ENCODE measurements at places on chromosomes 13 and 19. TPM values are rescaled to one million over a fixed set of nuclear protein-coding genes. Genes with fewer than 3 reads are reported as not detected.

DNA sequence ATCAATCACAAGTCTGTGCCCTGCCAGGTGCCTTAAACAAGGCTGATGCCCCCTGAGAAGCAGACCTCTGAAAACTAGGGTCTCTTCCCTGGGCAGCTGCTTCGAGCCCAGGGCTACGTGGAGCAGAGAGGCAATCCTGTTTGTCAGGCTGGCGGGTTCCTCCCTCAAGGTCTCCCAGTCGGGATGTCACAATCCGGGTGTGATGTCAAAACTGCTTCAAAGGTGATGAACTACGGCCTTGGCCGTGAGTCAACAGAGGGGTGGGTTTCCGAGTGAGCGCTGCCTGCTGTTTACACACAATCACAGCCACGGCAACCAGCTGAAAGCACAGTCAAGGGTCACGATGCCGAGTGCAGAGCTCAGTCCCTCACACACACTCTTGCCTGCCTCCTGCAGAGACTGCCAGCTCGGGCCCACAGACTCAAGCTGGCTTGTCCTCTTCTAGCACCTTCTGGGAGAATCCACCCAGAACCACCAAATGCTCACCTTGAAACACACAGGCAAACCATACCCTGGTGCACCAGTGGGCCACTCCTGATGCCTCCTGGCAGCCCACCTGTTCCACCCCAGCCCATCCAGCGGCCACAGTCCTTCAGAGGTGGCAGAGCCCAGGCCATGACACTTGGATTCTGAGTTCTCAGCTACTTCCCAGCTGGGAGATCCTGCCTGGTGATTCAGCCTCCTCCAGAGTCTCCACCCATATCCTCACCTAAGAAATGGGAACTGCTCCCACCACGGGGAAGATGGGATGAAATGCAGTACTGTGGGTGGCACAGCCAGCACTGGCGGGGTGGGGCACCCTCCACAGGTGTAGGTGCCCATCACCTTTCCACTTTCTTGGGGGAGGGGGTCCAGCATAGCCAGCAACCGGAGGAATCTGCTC, 6.8 kb downstream of the ELL start:
- no peaks in the 10 kb centered on the region for H3K27me3 ChIP-seq
- no peak for DNase-seq
- H3K4me1 ChIP-seq = peaks cover 96% of the 10 kb centered on the region
- H3K36me3 ChIP-seq = no peaks in the 10 kb centered on the region

GRCh38 chr13:59452189-59452890, 711.4 kb downstream of the DIAPH3 start:
- H3K27ac ChIP-seq = no peak overlapping the region
- H3K4me3 ChIP-seq = no peak overlapping the region
- H3K36me3 ChIP-seq = no peaks in the 10 kb centered on the region
- no peak for DNase-seq
- H3K27me3 ChIP-seq = no peaks in the 10 kb centered on the region

- no peaks in the 10 kb centered on the region for H3K36me3 ChIP-seq
- H3K4me3 ChIP-seq = no peak overlapping the region
- no peaks in the 10 kb centered on the region for H3K27me3 ChIP-seq
Measured at GRCh38 chr19:292951-293350, 1.7 kb upstream of the PLPP2 start.

GRCh38 chr19:11356676-11357550, 1.7 kb downstream of the PLPPR2 start:
- H3K36me3 ChIP-seq = no peaks in the 10 kb centered on the region
- no peak for DNase-seq
- peaks cover 32% of the 10 kb centered on the region for H3K4me1 ChIP-seq
- H3K27me3 ChIP-seq = no peaks in the 10 kb centered on the region
- H3K27ac ChIP-seq = no peak overlapping the region

- H3K27me3 ChIP-seq = no peaks in the 10 kb centered on the region
- H3K4me1 ChIP-seq = peaks cover 13% of the 10 kb centered on the region
- no peak overlapping the region for H3K27ac ChIP-seq
- peak overlapping the region; percentile 14 for H3K4me3 ChIP-seq
Measured at GRCh38 chr13:28099396-28100149, 803 bp downstream of the FLT3 start.

GRCh38 chr13:95741584-95742563, 64.9 kb downstream of the DNAJC3 start:
- H3K4me3 ChIP-seq = no peak overlapping the region
- no peak overlapping the region for H3K27ac ChIP-seq
- no peaks in the 10 kb centered on the region for H3K27me3 ChIP-seq

GRCh38 chr13:49840266-49840665, 47.8 kb upstream of the KPNA3 start:
- no peaks in the 10 kb centered on the region for H3K27me3 ChIP-seq
- no peak overlapping the region for H3K27ac ChIP-seq
- H3K36me3 ChIP-seq = no peaks in the 10 kb centered on the region
- no peaks in the 10 kb centered on the region for H3K4me1 ChIP-seq
- DNase-seq = no peak

DNA sequence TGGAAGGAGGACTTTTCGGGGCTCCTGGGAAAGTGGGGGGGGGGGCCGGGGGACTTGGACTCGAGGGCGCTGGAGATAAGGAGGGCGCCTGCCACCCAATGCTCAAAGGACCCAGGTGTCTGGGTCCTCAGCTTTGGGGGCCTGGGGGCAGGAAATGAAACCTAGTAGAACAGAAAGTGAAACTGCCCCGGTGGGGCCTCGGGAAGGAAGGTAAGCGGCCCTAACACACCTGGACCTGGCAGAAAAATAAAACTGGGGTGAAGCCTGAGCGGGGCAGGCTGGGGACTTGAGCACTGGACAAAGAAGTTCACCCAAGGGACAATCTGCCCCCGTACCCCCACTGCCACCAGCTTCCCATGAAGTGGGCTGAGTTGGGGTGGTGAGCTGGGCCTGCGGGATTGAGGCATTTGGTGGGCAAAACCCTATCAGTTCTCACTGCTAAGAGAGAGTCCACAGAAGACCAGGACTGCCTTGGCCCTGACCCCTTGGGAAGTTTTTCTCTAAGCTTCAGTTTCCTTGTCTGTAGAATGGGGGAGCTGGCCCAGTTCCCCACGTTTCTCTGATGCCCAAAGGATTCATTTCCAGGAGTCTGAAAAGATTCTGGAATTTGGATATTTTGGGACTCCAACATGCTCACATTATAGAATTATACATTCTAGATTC, 2.3 kb downstream of the PRKD2 start:
- peaks cover 7% of the 10 kb centered on the region for H3K36me3 ChIP-seq
- H3K4me3 ChIP-seq = peak overlapping the region; percentile 80
- H3K4me1 ChIP-seq = peaks cover 34% of the 10 kb centered on the region
- peak overlapping the region; percentile 96 for H3K27ac ChIP-seq
- no peak for DNase-seq

DNA sequence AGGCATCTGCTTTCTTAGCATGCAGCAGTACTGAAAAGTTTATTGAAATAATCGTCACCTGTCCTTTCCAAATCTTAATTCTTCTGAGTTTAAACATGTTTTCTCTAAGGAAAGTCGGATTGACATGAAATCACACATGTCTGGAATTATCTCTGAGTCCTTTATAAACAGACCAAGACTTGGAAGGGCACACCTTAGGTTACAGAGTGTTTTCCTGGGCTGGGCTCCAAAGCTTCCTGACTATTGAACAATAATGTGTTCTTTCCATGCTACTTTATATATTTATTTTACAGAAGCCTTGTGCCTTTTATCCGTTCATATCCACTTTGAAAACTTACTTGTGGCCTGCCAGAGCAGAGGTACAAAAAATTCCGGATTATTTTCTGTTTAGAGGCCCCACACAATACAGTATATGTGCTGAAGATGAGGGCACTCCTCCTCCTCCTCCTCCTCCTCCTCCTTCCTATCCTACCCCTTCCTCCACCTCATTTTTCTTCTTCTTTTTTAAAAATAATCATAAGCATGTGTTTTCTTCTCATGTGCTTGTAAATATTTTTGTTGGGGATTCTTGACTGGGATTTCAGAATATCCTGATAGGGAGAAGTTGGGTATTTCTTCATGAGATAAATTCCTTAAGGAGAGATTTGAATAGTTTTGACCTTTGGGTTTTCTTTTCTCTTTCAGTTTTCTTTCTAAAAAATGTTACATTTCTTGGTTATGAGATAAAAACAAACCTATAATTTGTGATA, 52.3 kb downstream of the LRCH1 start:
- no peak overlapping the region for H3K4me3 ChIP-seq
- H3K27ac ChIP-seq = peak overlapping the region; percentile 59
- no peaks in the 10 kb centered on the region for H3K27me3 ChIP-seq
- H3K36me3 ChIP-seq = no peaks in the 10 kb centered on the region
- DNase-seq = no peak
- peaks cover 86% of the 10 kb centered on the region for H3K4me1 ChIP-seq

- H3K27ac ChIP-seq = no peak overlapping the region
- H3K27me3 ChIP-seq = no peaks in the 10 kb centered on the region
- H3K36me3 ChIP-seq = peaks cover 12% of the 10 kb centered on the region
- DNase-seq = no peak
- no peak overlapping the region for H3K4me3 ChIP-seq
Measured at GRCh38 chr19:48705431-48705830, 9.7 kb downstream of the FUT2 start.

DNA sequence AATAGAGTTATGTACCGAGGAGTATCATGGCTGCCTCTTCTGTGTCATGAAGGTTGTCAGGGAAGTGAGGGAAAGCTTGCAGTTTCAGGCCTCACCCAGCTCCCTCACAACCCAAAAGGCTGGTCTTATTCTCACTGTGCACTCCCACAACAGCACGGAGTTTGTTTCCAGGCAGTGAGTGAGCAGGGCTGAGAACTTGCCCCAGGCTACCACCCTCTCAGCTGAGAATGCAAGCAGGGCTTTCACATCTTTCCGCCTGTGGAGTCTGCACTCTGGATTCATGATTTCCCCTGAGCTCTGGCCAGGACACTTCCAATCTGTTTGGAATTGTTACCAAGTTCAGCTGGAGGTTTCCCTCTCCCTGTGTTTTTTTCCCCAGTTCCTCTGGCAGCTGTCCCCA, 2284.7 kb upstream of the PCDH20 start:
- no peaks in the 10 kb centered on the region for H3K36me3 ChIP-seq
- H3K4me1 ChIP-seq = no peaks in the 10 kb centered on the region
- H3K27me3 ChIP-seq = no peaks in the 10 kb centered on the region
- H3K4me3 ChIP-seq = no peak overlapping the region
- H3K27ac ChIP-seq = no peak overlapping the region

DNA sequence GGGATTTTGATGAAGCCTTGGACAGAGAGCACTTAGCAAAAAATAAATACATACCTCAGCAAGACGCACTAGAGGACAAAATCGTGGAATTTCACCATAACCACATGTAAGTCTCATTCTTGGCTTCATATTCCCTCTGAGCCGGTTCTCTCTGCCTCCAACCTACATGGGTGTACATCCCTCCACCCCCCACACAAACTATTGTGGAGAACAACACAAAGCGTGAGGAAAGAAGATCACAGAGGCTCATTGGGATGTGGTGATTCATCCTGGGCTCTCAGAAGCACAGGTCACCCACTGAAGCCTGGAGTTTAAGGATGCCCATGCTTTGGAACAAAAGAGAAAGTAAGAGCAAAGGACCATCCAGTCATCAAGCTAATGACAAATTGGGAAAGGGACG, 192.2 kb downstream of the STK24 start:
- no peaks in the 10 kb centered on the region for H3K36me3 ChIP-seq
- H3K4me3 ChIP-seq = no peak overlapping the region
- H3K4me1 ChIP-seq = no peaks in the 10 kb centered on the region
- no peak overlapping the region for H3K27ac ChIP-seq

DNA sequence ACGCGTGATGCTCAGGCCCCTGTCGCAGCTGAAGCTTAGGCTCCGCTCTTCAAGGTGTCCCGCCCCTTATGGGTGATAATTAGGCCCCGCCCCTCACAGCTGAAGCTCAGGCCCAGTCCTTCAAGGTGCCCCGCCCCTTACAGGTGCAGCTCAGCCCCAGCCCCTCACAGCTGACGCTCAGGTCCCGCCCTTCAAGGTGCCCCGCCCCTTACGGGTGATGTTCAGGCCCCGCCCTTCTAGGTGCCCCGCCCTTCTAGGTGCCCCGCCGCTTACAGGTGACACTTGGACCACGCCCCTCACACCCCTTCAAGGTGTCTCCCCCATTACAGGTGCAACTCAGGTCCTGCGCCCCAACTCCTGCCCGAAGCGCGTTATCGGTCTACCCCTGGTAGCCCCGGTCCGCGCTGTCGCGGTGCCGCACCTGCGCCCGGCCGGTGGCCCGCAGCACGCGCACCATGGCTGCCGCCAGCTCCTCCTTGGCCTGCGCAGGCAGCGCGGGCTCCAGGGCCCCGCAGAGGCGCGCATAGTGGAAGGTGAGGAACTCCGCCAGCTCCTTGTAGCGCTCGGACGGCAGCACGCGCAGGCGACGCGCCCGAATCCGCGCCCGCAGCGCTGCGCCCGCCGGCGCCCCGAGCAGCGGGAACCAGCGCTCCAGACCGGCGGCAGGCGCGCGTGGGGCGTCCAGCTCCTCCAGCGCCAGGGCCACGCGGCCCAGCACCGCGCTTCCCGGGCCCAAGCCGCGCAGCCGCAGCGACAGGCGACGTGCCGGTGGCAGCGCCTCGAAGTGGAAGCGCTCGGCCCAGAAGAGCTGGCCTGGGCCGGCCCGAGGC, 7.3 kb downstream of the RASAL3 start:
- no peaks in the 10 kb centered on the region for H3K36me3 ChIP-seq
- H3K27me3 ChIP-seq = no peaks in the 10 kb centered on the region
- H3K4me3 ChIP-seq = peak overlapping the region; percentile 25
- no peak for DNase-seq
- peaks cover 32% of the 10 kb centered on the region for H3K4me1 ChIP-seq

GRCh38 chr13:30466841-30467252, 1.1 kb upstream of the HMGB1 start:
- DNase-seq = no peak
- no peak overlapping the region for H3K27ac ChIP-seq
- no peak overlapping the region for H3K4me3 ChIP-seq
- no peaks in the 10 kb centered on the region for H3K36me3 ChIP-seq
- H3K4me1 ChIP-seq = peaks cover 27% of the 10 kb centered on the region

GRCh38 chr13:106369858-106370257, 165.6 kb downstream of the EFNB2 start:
- H3K27ac ChIP-seq = no peak overlapping the region
- H3K36me3 ChIP-seq = no peaks in the 10 kb centered on the region
- DNase-seq = no peak

GRCh38 chr13:30382836-30383525, 39.3 kb upstream of the UBE2L5 start:
- H3K27me3 ChIP-seq = no peaks in the 10 kb centered on the region
- peaks cover 13% of the 10 kb centered on the region for H3K4me1 ChIP-seq
- no peaks in the 10 kb centered on the region for H3K36me3 ChIP-seq
- no peak overlapping the region for H3K27ac ChIP-seq
- no peak for DNase-seq

GRCh38 chr13:113941571-113942191, 32.2 kb downstream of the C13orf46 start:
- H3K27ac ChIP-seq = no peak overlapping the region
- no peak overlapping the region for H3K4me3 ChIP-seq
- H3K27me3 ChIP-seq = no peaks in the 10 kb centered on the region
- no peak for DNase-seq
- H3K4me1 ChIP-seq = peaks cover 9% of the 10 kb centered on the region

GRCh38 chr19:46704379-46705076, 12.4 kb downstream of the PRKD2 start:
- DNase-seq = no peak
- H3K27ac ChIP-seq = no peak overlapping the region
- H3K27me3 ChIP-seq = no peaks in the 10 kb centered on the region
- peaks cover 57% of the 10 kb centered on the region for H3K36me3 ChIP-seq
- H3K4me1 ChIP-seq = no peaks in the 10 kb centered on the region

GRCh38 chr13:60679928-60680694, 283.1 kb downstream of the TDRD3 start:
- H3K4me1 ChIP-seq = no peaks in the 10 kb centered on the region
- no peak for DNase-seq
- no peaks in the 10 kb centered on the region for H3K36me3 ChIP-seq
- H3K4me3 ChIP-seq = no peak overlapping the region
- no peaks in the 10 kb centered on the region for H3K27me3 ChIP-seq

The PNMA8B gene
- 2.7 TPM for total RNA-seq

The TINCR gene
- 37.1 TPM for total RNA-seq

The HSPB6 gene
- total RNA-seq = 238 TPM
